ENCODE measurements at places on chromosomes 2 and 18.

- DNase-seq: no peak
Observed at GRCh38 chr2:100568989-100569388, 6.2 kb downstream of the PDCL3 start.

DNA sequence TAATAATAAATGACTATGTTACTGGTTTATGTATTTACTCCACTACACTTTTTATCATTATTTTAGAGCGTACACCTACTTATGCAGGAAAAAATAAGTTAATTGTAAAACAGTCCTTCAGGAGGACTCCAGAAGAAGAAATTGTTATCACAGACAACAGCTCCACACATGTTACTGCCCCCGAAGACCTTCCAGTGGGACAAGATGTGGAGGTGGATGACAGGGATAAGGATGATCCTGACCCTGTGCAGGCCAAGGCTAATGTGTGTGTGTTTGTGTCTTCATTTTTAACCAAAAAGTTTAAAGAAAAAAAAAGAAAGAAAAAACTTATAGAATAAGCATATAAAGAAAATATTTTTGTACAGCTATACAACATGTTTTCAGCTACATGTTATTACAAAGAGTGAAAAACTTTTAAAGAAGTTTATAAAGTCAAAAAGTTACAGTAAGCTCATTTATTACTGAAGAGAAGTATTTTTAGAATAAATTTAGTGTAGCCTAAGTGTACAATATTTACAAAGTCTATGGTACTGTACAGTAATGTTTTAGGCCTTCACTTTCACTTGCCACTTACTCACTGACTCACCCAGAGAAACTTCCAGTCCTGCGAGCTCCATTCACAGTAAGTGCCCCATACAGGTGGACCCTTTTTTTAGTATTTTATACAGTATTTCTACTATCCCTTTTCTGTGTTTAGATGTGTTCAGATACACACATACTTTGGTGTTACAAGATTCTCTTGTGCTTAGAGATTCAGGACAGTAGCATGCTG is 7.5 kb downstream of the TGFBRAP1 start:
- no peak for DNase-seq

- no peak for DNase-seq
Observed at GRCh38 chr18:41928581-41928980, 26.5 kb upstream of the PIK3C3 start.

GRCh38 chr2:201436141-201436540 is 15.1 kb downstream of the TRAK2 start:
- DNase-seq: no peak

GRCh38 chr18:489244-490023 is 11.1 kb downstream of the COLEC12 start:
- DNase-seq: no peak

- DNase-seq: no peak
Observed at GRCh38 chr2:178928077-178928476, 120.9 kb upstream of the TTN start.

- no peak for DNase-seq
Observed at GRCh38 chr2:186737732-186738508, 44.1 kb downstream of the FAM171B start.

DNA sequence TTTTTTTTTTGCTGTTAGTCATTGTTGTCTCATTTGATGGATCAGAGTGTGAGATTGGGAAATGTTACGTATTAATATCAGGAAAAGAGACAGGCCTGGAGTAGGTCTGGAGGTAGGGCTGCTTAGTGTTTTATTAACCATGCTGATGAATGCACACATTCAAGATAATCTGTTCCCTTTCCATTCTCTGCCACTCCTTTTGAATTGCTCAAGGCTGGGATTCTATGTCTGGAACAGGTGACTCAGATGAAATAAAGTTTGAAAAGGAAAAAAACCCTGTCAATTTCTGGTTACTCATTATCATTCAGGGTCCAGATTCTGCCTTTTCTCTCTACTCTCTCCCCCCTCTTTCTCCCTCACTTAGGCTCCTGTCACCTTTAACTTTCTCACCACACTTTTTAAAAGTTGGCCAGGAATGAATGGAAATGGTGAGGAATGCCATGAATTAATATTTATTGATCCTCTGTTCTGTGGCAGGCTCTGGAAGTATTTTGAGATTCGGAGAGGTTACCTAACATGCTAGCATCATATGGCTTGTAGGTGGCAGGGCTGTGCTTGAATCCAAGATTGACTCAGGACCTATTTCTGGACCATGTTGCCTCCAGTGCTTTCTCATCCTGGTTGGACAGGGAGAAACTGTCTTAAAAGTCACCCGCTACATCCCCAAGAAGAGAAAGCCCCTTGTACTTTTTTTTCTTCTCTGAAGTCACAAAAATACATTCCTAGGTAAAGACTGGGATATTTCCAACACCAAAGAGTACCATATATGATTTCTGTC is 40.2 kb downstream of the MAP4K4 start:
- DNase-seq: no peak

GRCh38 chr2:173136599-173136998 is 61.0 kb downstream of the MAP3K20 start:
- no peak for DNase-seq

DNA sequence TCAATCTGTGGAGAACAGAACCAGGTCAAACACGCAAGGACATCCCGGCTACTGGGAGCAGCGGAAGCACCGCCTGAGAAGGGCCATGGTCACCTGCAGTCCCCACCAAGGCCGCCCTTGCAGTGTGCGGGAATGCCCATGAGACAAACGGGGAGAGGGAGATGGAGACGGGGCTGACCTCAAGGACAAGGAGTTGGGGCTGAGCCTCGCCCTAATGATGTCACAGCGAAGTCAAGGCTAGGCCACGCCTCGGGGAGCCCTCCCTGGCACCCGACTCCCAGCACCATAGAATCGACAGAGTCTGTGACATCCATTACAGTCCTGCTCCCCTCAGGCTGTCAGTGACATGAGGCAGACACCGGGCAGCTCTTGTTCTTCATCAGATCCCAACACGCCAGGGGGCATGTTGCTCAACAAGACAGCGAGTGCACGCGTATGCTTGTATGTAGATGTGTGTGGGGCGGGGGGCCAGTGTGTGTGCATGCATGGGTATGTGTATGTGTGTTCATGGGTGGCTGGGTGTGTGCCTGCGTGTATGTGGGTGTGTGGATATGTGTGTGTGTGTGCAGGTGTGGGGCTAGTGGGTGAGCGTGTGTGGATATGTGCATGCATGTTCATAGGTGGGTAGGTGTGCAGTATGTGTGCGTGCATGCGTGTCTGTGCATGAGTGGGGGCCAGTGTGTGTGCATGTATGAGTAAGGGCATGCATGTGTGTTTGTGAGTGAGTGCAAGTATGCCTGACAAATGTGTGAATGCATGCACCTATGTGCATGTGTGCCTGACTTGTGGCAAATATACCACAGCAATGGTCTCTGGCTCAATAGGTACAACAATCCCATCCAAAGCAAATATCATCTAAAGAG is 57.0 kb downstream of the ANKMY1 start:
- no peak for DNase-seq

GRCh38 chr2:11710210-11710609 is 36.2 kb upstream of the LPIN1 start:
- DNase-seq: no peak

DNA sequence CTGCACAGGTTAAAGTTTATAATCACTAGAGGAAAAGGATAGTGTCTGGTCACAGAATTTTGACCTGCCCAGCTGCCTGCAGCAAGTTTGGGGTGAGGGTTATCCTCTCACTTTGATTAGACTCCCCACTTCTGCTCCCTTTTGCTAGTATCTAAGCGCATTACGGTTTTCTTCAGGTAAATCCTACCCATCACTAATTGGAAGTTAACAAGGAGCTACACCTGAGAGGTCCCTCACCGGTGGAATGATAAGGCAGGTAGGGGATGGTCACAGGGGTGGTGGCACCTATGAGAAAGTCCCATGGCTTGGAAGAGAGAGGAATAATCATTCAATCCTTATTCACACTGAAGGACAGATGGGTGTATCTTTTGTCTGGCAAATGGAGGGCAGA is 7.6 kb downstream of the BCL2 start:
- no peak for DNase-seq

GRCh38 chr18:79483971-79484491 is 88.3 kb downstream of the NFATC1 start:
- DNase-seq: no peak

GRCh38 chr2:17620841-17621240 is 80.3 kb downstream of the VSNL1 start:
- no peak for DNase-seq
